ENCODE measurements at places on chromosomes 13 and 19. TPM values are rescaled to one million over a fixed set of nuclear protein-coding genes. Genes with fewer than 3 reads are reported as not detected.

NUFIP1 gene
- total RNA-seq = 5.5 TPM

NLRP11 gene
- not detected for total RNA-seq

ZNF614 gene
- 10.0 TPM for total RNA-seq

AMH gene
- total RNA-seq = under 0.01 TPM

GDF15 gene
- total RNA-seq = 113 TPM

OR7D2 gene
- total RNA-seq = under 0.01 TPM

RNF17 gene
- total RNA-seq = not detected

NANOS3 gene
- not detected for total RNA-seq

FBXO17 gene
- 24.3 TPM for total RNA-seq

ZFP14 gene
- total RNA-seq = 3.2 TPM

TEAD2 gene
- total RNA-seq = 56.4 TPM

LILRA1 gene
- total RNA-seq = not detected

ACER1 gene
- total RNA-seq = not detected

PROZ gene
- total RNA-seq = not detected

ADGRE3 gene
- not detected for total RNA-seq

OR7C1 gene
- total RNA-seq = not detected

IL4I1 gene
- total RNA-seq = not detected

Data from epithelial cell of alveolus of lung (primary cell).